NCI-H1930 (cell line): ENCODE measurements at places on chromosomes 11 and 22.

DNA sequence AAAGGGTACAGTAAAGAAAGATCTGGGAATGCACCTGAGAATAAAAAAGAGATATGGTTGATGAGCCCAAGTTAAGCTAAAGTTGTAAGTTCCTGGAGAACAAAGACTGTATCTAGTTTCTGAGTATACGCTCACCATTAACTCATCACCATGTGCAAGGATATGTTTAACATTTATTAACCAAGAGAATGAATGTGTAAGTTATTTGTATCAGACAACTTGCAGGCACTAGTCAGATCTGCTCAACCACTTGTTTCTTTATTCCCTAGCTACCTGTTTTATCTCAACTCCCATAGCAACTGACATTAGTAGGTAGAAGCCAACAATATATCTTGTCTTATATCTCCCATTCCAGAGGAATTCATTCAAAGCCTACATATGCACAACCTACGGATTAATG, 74.9 kb upstream of the KCNA4 start:
- DNase-seq, result no peak

- DNase-seq, result peak; percentile 32
Observed at GRCh38 chr11:46380340-46381047, 975 bp upstream of the MDK start.

- no peak for DNase-seq
Observed at GRCh38 chr22:45772743-45773142, 101.1 kb downstream of the ATXN10 start.

GRCh38 chr11:129141748-129142523, 50.2 kb downstream of the ARHGAP32 start:
- no peak for DNase-seq

DNA sequence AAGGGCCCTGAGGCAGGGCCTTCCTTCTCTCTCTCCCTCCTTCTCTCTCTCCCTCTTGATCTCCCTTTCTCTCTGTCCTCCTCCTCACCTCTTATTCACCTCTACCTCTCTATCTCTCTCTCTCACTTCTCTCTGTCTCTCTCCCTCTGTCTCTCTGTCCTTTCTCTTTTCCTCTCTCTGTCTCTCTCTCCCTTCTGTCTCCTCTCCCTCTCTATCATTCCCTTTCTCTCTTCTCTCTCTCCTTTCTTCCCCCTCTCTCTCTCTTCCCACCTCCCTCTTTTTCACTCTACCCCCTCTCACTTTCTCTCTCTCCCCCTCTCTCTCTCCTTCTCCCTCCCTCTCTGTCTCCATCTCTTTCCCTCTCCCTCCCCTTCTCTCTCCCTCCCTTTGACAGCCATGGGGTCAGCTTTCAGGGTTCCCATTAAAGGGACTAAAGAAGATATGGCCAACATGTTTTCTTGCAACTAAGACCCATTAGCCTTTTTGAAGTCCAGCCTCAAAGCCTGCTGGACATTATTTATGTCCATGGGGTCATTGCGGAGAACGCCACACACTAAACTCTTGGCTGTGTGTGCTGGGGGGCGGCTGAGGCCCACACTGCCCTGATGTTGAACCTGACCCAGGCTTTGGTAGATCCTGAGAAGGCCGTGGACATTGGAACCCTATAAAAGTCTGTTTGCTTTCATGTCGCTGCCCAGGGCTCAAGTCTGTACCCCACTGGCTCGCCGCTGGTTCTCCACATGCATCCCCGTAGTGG, 15.0 kb downstream of the ANO1 start:
- DNase-seq, result no peak

DNA sequence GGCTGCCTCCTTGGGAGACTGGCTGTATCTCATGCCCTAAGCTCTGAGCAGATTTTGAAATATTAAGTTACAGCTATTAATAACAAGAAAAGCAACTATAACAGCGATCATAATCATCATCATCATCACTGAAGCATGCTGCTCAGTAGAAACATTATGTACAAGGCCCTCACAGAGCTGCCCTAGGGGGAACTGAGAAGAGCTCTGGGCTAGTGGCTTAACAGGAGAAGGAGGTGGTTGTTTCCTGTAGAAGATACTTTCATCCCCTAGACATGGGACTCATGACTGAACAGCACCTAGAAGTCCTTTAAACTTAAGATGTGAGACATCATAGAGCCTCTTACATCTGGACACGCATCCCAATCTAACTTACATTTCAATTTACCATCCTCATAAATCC, 332.8 kb upstream of the PLET1 start:
- DNase-seq, result no peak

GRCh38 chr11:126163074-126163700, 48.3 kb downstream of the RPUSD4 start:
- DNase-seq, result no peak

DNA sequence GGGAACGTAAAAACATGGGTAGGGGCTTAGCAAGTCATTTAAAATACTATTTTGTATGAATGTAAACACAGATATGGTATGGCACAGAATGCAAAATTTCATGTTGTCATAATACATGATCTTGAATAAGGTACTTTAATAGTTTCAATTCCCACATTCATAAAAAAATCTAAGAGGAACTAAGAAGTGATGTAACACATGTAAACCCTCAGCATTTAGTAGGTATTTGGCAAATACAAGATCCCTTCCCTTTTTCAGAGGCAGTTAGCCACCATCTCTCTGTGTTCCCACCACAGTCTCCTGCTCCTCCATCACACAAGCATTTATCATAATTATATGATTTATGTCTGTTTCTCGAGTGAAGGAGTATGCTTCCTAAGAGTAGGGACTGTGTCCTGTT, 251.8 kb downstream of the TENM4 start:
- no peak for DNase-seq

GRCh38 chr22:19940536-19941364, 822 bp upstream of the COMT start:
- DNase-seq, result no peak

DNA sequence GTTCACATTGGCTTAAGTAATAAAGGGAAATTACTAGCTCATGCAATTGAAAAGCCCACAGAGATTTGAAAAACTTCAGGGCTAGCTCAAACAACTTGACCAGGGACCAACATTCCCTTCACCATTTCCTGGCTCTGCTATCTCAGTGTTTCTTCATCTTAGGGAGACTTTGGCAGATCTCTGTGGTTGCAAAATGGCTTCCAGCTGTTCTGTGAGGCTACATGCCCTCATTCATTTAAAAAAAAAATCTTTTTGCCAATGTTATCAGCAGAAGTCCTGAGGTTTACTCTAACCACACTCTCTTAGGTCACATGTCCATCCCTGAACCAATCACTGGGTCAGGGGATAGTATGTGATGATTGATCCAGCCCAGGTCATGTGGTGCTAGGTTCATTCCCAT, 13.9 kb upstream of the RASSF10 start:
- DNase-seq, result no peak
